ENCODE measurements at places on chromosomes 1 and 21. TPM values are rescaled to one million over a fixed set of nuclear protein-coding genes. Genes with fewer than 3 reads are reported as not detected.
A peak's percentile ranks its signal among the peaks of the same experiment; 100 is the strongest.

The OPTC gene
- total RNA-seq: not detected

The FGR gene
- 1.3 TPM for total RNA-seq

The UCK2 gene
- total RNA-seq: 14.0 TPM

DNA sequence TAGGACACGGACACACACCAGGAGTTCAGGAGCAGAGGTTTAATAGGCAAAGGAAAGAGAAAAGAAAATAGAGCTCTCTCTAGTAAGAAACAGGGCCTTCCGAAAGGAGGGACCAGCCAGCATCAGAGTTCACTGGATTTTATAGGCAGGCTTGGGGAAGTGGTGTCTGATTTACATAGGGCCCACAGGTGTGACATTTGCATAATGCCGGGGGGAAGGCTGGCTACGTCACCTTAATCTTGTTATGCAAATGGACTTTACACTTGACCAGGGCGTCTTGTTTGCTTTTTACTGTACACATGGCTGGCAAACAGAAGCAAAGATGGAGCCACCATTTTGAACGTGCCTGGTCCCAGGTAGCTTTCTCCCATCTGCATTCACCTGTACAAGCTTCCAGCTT is at the start of gene OR14A16:
Gene OR14A16 (minus strand): TSS at position 97 of the 400 bp plus-strand sequence. CDS start 8,390 bp downstream, outside the sequence.
- no peak for DNase-seq
- no peaks in the 10 kb centered on the region for H3K27me3 ChIP-seq
- H3K27ac ChIP-seq: no peak within 1 kb of the TSS
- H3K4me3 ChIP-seq: no peak within 1 kb of the TSS

DNA sequence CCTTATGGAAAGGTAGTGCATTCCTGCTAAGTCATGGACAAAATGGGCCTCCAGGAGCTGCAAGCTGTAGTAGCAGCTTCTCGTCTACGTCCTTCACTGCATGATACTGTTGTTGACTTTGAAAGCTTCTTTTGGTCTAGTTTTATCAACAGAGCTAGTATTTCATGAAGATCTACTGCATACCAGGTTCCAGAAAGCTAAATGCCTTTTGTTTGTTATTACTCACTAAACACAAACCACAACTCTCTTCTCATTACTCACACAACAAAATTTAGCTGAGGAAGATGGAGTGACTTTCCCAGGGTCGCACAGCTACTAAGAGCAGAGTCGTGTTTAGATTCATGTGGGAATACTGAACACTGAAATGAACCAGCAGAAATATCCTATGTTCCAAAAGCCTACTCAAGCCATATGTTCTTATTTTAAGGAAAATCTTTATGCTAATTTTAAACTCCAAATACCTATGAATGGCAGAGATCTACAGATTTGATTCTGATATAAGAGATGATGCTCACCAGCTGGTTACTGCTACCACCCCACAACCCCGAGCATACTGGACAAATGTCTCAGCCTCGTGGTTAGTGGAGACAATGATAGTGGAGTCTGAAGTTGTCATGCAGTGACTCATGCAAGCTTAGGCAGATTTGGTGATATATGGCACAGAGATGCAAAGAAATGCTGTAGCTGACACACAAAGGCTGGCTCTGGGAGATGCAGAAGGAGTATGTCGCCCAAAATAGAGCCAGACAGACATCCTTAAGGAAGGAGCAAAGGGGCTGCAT is 20.6 kb downstream of the PGBD2 start:
- H3K4me3 ChIP-seq: no peak overlapping the region
- no peak overlapping the region for H3K27ac ChIP-seq
- DNase-seq: no peak
- no peaks in the 10 kb centered on the region for H3K27me3 ChIP-seq
- H3K4me1 ChIP-seq: no peaks in the 10 kb centered on the region

DNA sequence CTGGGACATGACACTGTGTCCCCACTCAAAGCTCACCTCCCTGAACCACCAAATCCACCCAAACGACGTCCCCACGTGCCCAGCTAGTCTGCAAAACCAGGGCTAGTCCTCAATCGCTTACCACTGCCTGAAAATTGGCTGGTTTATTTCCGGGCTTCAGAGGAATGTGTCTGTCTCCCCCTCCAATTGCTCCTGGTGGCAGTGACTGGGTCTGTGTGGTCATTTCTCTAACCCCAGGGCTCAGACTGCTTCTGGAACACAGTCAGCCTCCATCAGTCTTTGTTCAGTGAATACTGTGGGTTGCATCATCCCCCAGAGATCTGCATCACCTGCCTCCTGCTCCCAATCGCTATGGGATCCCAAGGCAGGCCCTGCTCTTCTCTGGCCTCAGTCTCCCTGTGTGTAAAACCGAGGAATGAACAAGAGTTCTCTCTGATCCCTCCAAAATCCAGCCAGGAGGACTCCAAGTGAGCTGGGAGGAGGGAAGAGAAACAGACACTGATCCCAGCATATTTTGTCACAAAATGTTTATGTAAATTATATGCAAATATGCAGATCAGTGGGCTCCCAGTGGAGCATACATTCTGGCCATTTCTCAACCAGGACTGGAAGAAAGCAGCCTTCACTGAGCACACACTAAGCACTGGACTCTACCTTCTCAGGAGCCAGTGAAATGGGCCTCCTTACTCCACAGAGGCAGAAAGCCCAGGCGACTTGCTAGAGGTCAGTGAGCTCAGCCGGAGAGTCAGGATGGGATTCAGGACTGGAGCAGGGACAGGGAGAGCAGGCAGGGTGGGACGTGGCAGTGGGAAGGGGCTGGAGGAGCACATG is 20.9 kb downstream of the SDC3 start:
- no peaks in the 10 kb centered on the region for H3K27me3 ChIP-seq
- no peak for DNase-seq
- no peaks in the 10 kb centered on the region for H3K36me3 ChIP-seq
- H3K4me1 ChIP-seq: peaks cover 7% of the 10 kb centered on the region

GRCh38 chr1:51966559-51966958 is 23.9 kb downstream of the RAB3B start:
- H3K27me3 ChIP-seq: no peaks in the 10 kb centered on the region
- H3K36me3 ChIP-seq: no peaks in the 10 kb centered on the region
- H3K27ac ChIP-seq: no peak overlapping the region
- no peaks in the 10 kb centered on the region for H3K4me1 ChIP-seq
- DNase-seq: no peak
- H3K4me3 ChIP-seq: no peak overlapping the region

DNA sequence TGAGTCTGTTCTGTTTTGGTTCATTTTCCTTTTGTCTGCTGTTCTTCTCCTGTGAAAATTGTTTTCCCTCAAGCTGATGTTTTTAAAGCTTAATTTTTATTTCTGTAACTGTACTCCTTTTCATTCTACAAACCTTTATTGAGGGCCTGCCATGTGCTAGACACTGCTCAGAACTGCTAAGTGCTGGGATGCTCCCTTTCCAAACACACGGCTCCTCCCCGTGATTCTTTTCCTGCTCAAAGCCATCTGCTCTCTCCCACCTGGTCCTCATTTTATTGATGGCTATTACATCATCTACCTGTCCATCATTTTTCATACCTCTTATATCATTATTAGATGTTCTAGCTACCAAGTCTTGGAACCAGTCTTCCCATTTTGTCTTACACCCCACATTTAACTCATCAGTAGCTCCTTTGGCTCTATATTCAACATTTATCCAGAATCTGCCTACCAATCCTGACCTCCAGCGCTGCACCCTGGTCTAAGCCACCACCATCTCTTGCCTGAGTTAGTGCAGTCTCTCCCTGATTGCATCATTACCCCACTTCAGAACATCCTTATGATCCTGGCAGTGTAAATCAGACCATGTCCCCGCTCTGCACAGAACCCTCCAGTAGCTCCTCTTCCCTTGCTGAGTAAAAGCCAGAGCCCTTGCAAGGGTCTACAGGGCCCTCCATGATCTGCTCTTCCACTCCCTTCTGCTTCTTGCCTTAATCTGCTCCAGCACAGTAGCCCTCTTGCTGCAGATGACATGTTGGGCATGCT is 118.1 kb downstream of the CACNA1E start:
- no peak overlapping the region for H3K27ac ChIP-seq
- no peaks in the 10 kb centered on the region for H3K4me1 ChIP-seq
- no peak overlapping the region for H3K4me3 ChIP-seq
- no peaks in the 10 kb centered on the region for H3K36me3 ChIP-seq

- H3K4me3 ChIP-seq: no peak overlapping the region
- no peaks in the 10 kb centered on the region for H3K36me3 ChIP-seq
- H3K27ac ChIP-seq: no peak overlapping the region
- no peaks in the 10 kb centered on the region for H3K27me3 ChIP-seq
These were observed 10.1 kb downstream of the CADM3 start for GRCh38 chr1:159181328-159182024.

DNA sequence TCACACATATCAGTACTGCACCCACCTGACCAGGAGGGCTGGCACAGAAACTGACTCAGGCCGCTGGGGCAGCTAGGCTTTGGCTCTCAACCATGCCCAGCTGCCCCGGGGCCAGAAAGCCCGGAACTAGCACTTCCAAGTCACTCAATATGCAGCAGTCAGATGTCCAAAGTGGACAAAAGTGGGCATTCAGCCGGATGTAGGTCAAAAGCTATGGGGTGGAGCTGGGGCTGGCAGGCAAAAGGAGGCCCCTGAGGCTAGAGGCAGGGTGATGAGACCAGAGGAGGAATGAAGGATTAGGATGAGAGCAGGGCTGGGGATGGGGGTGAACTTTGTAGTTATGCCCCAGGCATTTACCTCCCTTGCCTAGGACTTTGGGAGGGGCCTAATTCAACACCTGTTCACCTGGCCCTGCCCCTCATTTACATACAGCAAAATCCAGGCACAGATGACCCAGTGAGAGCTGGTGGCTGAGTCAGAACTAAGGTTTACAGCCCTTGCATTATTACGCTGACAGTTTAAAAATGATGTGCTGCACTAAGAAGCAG is 30.7 kb upstream of the EDN2 start:
- peaks cover 17% of the 10 kb centered on the region for H3K4me1 ChIP-seq
- no peak for DNase-seq
- no peak overlapping the region for H3K27ac ChIP-seq

DNA sequence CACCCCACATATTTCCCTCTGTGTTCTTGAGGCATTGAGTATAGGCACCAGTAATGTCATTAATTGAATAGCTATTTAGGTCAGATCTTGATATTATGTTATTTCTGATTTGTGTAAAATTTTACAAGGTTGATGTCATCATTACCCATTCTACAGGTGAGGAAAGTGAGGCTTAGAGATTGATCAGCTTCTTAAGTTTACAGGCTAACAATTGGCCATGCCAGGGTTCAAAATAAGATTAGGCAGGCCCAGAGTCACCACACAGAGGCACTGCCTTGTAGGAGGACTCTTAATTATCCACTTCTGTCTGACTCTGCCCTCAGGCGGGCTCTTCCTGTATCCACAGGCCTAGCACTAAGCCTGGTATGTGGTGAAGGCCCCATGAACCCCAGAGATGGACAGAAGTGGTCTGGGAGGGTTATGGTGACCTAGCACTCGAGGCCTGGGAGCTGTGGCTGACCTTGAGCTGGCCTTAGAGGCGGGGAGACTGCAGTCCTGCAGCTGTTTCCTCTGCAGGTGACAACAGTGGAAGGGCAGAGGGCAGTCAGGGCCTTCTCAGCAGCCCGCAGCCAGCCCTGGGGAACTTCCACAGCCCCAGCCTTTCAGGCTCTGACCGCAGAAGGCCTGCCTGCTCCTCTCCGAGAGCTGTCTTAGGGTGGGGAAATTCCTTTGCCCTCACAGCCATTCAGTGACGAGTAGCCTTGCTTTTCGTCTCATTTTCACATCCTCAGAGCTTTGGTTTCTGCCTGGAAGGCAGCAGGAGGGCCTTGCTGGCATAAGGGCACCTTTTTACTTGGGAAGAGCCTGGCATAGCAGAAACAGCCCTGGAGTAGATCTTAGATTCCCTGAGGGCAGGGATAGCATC is 12.2 kb downstream of the ZDHHC18 start:
- peaks cover 67% of the 10 kb centered on the region for H3K36me3 ChIP-seq
- no peaks in the 10 kb centered on the region for H3K4me1 ChIP-seq
- no peak overlapping the region for H3K27ac ChIP-seq
- no peaks in the 10 kb centered on the region for H3K27me3 ChIP-seq
- H3K4me3 ChIP-seq: no peak overlapping the region

DNA sequence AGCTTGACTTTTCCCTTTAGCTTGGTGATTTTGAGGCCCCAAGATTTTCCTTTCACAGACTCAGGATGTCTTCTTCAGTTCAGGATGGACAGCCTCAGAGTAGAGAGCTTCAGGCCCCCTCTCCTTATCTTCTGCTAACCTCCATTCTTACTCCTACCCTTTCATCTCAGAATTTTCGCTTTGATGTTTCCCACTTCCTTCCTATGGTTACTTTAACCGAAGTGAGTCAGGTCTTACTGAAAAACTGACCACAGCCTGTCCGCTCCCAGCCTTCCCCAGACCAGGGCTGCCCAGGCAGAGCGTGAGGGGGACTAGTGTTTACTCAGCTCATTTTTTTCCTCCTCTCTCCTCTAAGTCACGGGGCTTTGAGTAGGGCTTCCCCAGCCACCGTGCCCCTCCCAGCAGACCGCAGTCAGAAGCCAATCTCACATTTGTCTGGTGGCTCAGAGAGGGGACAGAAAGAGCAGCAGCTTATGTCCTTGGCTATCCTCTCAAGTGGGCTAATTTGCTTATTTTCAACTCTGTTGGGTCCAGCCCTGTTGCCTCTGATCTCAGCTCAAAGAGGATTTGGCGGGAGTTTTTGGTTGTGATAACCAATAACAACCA is 4.2 kb upstream of the IL19 start:
- peak; percentile 33 for DNase-seq
- no peak overlapping the region for H3K27ac ChIP-seq
- H3K27me3 ChIP-seq: no peaks in the 10 kb centered on the region
- no peaks in the 10 kb centered on the region for H3K4me1 ChIP-seq
- H3K4me3 ChIP-seq: no peak overlapping the region
- no peaks in the 10 kb centered on the region for H3K36me3 ChIP-seq

DNA sequence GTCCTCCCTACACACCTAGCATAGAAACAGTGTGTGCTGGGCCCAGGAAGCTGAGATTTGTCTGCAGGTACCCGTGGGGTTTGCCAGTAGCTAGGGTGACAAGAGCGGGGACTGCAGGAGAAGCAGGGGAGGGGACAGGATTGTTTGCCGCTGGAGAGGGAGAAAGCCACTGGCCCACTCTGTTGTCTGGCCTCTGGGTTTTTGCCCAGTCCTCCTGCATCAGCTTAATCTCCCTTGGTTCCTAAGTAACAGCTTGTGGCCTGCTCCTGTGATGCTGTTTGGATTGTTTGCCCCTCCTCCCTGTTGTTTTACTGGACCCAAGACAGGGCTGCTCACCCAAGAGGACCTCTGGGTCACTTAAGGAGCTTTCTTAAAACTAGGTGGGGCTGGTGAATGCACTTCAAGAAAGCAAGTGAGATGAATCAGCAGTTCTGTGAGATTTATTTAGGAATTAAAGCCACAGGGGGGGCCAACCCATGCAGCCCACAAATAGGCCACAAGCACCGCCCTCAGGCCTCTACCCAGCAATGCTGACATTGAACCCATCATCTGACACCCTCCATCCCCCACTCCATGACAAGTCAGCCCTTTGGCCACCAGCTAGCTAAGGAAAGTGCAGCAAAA is 142.8 kb downstream of the ZZZ3 start:
- no peak overlapping the region for H3K4me3 ChIP-seq
- no peaks in the 10 kb centered on the region for H3K36me3 ChIP-seq
- no peak for DNase-seq

- H3K4me1 ChIP-seq: no peaks in the 10 kb centered on the region
- H3K27me3 ChIP-seq: no peaks in the 10 kb centered on the region
- H3K4me3 ChIP-seq: no peak overlapping the region
- H3K36me3 ChIP-seq: no peaks in the 10 kb centered on the region
- no peak for DNase-seq
- no peak overlapping the region for H3K27ac ChIP-seq
These were observed 83.0 kb upstream of the BACH1 start for GRCh38 chr21:29215709-29216108.

GRCh38 chr1:233082778-233083550 is 132.6 kb downstream of the NTPCR start:
- H3K27me3 ChIP-seq: no peaks in the 10 kb centered on the region
- H3K36me3 ChIP-seq: no peaks in the 10 kb centered on the region
- H3K4me3 ChIP-seq: no peak overlapping the region
- H3K27ac ChIP-seq: no peak overlapping the region

All from gastrocnemius medialis (tissue), 4 donors.